ENCODE measurements at places on chromosomes 16 and 17.

DNA sequence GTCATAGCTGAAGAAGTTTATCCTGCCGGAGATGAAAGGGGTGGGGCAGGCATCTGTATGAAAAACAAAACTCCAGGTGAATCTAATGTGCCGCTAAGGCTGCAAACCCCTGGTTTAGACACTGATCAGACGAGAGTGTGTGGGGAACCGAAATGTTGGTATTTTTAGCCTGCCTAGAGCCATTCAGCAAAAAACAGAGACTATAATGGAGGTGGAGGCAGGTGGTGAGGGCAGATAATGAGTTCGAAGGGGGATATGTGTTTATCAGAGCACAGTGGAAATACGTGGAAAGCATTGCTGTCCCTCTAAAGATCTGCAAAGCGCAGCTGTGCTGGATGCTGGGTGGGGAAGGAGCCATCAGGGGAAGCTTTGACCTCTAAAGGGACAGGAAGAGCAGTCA lies 127.5 kb upstream of the WSCD1 start:
- DNase-seq, result no peak

DNA sequence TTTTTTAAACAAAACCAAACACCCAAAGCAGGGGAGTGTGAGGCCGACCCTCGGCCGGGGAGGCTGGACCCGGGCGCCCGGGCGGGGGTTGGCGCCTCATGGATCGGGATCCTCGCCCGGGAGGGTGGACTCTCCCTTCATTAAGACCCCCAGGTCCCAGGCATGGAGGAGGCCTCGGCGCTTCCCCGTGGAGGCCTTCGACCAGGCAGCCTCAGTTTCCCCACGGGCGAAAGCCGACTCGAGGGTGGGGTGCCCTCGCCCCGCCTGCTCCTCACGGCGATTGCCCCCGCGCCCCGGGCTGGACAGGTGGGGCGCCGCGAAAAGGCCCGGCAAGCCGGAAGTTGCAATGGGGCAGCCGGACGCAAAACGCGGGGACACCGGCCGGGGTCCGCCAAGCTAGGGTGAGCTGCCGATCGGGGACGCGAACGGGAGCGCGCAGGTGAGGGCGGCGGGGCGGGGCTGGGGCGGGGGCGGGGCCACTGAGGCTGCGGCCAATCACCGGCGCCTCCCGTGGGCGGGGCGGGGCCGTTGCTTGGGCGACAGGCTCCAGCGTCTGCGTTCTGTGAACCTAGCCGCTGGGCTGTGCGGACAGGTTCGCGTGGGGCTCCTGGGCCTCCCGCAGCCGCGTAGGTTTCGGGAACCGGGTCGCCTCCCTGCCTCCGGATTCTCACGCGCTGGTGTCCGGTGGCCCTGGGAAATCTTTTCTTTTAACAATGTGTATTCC lies 6.0 kb upstream of the ZNF205 start:
- DNase-seq, result peak; percentile 89

- DNase-seq, result no peak
These were observed 21.5 kb downstream of the ITGAL start for GRCh38 chr16:30493941-30494488.

- no peak for DNase-seq
These were observed 10.3 kb upstream of the RMI2 start for GRCh38 chr16:11334831-11335404.

DNA sequence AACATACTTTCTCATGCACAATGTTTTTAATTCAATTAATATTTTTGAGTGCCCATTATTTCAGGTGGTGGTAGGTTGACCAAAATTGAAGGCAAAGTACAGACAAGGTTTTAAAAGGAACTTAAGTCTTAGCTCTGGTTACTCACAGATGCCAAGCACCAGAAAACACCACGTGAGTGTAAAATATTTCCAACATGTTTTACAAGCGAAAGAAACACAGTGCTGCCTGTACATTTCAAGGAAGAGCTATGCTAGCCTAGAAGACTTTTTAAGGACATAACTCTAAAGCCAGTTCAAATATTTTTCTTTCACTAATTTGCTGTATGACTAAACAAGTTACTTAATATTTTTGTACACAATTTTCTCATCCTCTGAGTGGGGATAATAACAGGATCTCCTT lies 736.4 kb upstream of the GOT2 start:
- DNase-seq, result no peak

GRCh38 chr16:57343221-57343620 lies 15.4 kb upstream of the CCL22 start:
- no peak for DNase-seq

- DNase-seq, result no peak
These were observed 11.9 kb downstream of the ITFG1 start for GRCh38 chr16:47448830-47449575.

GRCh38 chr17:69711541-69711940 lies 297.0 kb downstream of the MAP2K6 start:
- no peak for DNase-seq

DNA sequence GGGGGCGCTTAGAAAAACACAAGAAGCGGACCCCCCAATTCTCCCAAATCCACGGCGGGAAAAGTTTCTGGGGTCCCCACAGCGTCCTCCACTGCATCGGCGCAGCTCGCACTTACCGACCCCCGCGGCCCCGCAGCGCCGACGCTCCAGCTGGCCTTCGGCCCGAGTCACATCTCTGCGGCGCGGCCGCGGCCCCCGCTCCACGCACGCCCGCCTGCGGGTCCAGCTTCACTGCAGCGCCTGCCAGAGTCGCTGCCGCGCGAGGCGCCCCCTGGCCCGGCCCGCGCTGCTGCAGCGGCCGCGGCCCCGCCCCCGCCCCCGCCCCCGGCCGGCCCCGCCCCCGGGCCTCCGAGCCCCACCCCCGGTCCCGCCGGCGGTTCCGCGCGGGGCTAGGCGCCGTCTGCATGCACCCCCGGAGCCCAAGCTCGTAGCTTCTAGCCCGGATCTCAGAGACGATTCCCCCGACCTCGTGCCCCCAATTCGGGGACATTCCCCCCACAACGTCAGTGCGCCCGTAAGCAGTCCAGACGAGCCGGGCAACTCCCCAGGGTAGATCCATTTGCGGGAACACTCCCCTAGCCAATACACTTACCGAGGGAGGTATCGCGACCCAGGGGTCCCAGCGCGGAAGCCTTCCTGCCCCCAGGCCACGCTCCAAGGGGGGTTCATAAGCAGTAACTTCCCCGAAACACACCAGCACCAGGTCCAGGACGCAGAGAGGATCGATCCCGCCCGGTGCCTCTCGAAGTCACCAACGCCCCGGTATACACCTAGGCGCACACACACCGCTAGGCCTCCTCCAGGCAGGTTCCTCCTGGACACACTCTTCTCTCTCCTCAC lies at the start of gene GPRC5B:
GPRC5B (minus strand) TSS at position 238 of the 840 bp plus-strand sequence. CDS start 12,003 bp downstream, outside the sequence.
- peak; percentile 34 for DNase-seq

DNA sequence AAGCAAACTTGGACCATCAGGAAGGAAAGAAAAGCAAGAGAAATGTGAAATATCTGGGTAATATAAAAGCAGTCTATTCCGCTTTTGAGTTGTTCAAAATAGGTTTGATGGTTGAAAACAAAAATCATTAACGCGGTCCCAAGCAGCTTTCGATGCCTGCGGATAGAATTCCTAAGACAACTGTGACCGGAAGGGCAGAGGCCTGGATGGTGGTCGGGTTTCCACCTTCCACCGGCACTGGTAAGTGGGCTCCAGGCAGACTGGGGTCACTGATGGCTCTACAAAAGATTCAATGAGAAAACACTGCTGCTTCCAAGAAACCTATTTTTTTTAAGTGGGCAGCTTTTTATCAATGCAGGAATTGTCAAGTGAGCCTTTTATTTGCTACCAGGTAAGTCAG lies 49.8 kb downstream of the ZCCHC14 start:
- no peak for DNase-seq

DNA sequence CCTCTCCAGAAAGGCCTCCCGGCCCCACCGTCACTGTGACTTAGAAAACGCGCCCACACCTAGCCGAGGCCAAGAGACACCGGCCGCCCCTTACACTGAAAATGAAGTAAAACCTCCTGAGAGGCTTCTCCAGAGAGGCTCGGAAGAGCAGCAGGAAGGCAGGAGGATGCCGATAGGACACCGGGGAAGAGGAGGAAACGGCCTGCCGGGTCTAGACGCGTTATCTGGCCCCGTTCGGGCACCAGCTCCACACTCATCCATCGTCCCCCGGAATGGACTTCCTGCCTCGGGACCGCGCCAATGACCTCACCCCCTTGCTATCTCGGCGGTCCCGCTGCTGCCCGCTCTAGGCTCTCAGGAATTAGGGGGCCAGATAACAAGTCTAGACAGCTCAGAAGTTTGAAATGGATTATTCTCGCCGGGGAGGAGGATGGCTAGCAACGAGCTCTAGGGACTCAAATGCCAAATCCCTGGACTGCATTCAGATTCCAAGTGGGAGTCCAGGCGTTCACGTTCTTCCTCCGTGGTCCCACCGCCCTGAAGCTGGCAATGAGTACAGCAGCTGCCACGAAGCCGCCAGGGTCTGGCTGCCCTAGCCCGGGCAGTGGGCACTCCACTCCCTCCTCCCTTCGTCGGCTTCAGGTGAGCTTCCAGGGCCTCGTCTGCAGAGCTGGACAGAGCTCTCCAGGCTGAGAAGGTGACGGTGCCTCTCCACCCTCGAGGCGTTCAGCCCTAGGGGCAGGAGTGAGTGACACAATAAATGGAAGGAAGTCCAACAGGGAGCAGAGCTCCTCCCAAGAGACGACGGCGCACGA lies 350.9 kb downstream of the FOXL1 start:
- no peak for DNase-seq

- no peak for DNase-seq
These were observed 5.3 kb upstream of the WWOX start for GRCh38 chr16:78094166-78094565.

DNA sequence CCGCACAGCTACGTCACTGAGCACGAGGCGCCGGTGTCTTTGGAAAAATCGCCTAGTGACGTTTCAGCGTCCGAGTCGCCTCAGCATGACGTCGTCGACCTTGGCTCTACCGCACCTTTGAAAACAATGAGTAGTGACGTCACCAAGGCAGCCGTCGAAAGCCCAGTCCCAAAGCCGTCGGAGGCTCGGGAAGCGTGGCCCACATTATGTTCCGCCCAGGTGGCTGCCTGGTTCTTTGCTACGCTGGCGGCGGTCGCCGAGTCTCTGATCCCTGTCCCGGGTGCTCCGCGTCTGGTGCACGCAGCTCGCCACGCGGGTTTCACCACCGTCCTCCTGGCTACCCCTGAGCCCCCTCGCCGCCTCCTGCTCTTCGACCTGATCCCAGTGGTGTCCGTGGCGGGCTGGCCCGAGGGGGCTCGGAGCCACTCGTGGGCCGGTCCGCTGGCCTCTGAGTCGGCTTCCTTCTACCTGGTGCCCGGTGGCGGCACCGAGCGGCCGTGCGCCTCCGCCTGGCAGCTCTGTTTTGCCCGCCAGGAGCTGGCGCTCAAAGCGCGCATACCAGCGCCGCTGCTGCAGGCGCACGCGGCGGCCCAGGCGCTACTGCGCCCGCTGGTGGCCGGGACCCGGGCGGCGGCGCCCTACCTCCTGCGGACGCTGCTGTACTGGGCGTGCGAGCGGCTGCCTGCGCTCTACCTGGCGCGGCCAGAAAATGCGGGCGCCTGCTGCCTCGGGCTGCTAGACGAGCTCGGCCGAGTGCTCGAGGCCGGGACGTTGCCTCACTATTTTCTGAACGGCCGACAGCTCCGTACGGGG lies 1.5 kb downstream of the TMEM102 start:
- peak; percentile 61 for DNase-seq

DNA sequence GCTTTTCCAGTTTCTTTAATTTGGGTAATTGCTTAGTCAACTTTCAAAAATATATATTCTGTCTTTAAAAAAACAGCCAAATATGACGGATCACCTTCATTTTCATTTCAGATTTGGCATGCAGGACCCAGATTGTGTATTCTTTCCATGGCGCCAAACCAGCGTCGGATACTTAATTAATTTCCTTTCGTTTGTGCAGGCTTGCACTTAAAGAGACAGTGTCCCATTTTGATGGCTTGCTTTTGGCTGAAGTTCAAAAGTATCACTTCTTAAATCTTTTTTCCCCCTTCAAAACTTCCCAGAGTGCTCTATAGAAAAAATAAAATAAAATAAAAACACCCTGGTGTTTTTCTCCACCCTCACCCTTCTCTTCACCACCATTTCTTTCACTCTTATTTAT lies 394.5 kb upstream of the SOX9 start:
- DNase-seq, result no peak

DNA sequence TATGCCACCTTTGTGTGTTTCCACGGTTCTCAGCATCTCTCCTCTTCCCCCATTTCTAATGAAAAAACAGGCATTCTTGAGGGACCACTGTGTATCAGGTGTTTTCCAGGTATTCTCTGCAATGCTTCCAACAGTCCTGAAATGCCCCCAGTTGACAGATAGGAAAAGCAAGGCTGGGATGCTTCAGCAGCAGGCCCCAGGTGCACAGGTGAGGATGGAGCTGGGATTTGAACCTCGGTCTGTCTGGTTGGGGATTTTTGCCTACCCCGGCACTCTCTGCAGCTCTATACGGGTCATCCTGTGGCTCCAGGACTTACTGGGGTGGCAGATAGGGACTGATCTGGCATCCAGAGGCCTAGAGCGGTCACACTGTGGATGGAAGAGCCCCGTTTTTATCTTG lies 180.5 kb upstream of the GSE1 start:
- DNase-seq, result no peak

GRCh38 chr17:33013596-33014375 lies 22.1 kb downstream of the SPACA3 start:
- DNase-seq, result no peak

GRCh38 chr16:85029408-85029784 lies 1.8 kb downstream of the KIAA0513 start:
- peak; percentile 49 for DNase-seq

- no peak for DNase-seq
These were observed 2.0 kb downstream of the TMEM11 start for GRCh38 chr17:21211825-21212479.

- DNase-seq, result no peak
These were observed 28.3 kb upstream of the SLC38A10 start for GRCh38 chr17:81323411-81323868.

DNA sequence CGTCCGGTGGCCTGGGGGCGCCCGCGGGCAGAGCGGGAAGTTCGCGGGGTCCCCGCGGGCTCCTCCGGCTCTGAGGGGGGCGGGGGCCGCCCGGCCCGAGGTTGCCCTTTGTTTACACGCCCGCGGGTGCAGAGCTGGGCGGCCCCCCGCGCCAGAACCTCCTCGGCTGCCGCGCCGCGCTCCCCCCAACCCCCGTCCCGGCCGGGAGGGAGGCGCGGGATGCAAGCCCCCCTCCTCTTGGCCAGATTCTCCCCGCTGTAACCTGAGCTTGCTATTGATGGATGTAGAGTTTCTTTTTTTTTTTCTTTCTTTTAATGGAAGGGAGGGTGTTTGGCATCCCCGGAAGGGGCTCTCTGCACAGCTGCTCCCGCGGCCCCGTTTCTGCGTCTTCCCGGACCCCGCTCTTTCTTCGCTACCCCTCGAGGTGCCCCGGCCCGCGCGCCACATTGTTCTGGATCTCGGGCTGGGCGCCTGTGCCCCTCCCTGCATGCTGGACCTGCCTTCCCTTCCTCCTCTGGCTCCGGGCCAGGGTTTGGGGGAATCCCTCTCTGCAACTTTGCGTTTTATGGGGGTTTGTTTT lies 646 bp downstream of the CBX2 start:
- DNase-seq, result no peak

GRCh38 chr17:27087935-27088766 lies 205.8 kb upstream of the WSB1 start:
- DNase-seq, result no peak

GRCh38 chr17:59028328-59028727 lies 78.4 kb downstream of the TRIM37 start:
- no peak for DNase-seq
